ENCODE measurements at places on chromosomes 4 and X.

GRCh38 chr4:16217300-16218051 is 8.8 kb downstream of the TAPT1 start:
- DNase-seq: no peak

GRCh38 chrX:17435476-17435875 is 60.5 kb downstream of the NHS start:
- DNase-seq: no peak

- peak; percentile 2 for DNase-seq
Measured at GRCh38 chr4:80989921-80990544, 40.5 kb upstream of the BMP3 start.

GRCh38 chr4:43112139-43112538 is 219.6 kb downstream of the GRXCR1 start:
- DNase-seq: no peak

- no peak for DNase-seq
Measured at GRCh38 chr4:184854673-184855072, 28.9 kb upstream of the ACSL1 start.

DNA sequence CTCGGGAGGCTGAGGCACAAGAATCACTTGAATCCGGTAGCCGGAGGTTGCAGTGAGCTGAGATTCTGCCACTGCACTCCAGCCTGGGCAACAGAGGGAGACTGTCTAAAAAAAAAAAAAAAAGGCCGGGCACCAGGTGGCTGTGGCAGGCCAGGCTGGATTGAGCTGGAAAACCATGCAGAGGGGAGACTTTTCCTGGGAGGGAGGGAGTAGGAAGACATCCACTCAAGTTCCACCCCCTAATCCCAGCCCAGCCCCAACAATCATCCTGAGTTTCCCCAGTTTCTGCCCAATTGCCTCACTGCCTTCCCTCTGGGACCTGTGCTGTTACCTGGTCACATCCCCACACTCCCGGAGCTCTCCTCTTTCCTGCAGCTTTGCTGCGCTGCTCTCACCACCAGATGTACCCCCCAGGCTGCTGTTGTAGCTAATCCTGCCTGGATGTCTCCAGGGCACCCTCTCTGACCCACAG is 9.0 kb upstream of the TSPYL2 start:
- no peak for DNase-seq

DNA sequence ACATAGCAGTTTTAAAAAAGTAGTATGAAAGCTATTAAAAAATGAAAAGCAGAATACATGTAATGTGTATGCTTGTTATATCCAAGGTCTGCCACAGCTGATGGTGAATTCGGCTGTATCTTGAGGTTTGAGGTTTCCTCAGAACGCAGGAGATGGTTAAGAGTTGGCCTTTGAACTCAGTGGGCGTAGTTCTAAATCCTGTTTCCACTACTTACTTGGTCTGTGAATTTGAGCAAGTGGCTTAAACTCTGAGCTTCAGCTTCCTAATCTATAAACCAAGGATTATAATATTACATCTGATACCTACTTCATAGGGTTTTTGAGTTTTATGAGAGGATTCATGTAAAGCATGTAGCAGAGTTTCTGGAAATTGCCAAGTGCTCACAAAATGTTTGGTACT is 125.2 kb downstream of the STIM2 start:
- no peak for DNase-seq

GRCh38 chr4:99664716-99665115 is 7.1 kb upstream of the C4orf54 start:
- no peak for DNase-seq

DNA sequence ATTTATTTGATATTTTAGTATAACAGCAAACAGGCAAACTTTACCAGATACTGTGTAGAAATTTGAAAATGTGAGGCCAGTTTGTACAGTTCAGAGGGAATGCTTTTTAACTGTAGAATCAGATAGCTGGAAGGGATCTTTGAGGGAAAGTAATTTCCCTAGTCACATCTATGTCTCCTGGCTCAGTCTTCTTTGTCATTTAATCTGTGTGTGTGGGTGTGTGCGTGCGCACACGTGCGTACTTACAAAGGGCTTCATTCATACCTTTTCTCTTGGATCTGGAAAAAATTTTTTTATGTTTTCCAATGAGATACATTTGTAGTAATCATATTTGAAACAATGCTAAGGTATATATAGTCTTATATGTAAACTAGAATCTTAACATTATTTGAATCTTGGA is 44.6 kb downstream of the IL13RA1 start:
- no peak for DNase-seq

GRCh38 chr4:88457307-88458103 is 586 bp downstream of the HERC5 start:
- no peak for DNase-seq

DNA sequence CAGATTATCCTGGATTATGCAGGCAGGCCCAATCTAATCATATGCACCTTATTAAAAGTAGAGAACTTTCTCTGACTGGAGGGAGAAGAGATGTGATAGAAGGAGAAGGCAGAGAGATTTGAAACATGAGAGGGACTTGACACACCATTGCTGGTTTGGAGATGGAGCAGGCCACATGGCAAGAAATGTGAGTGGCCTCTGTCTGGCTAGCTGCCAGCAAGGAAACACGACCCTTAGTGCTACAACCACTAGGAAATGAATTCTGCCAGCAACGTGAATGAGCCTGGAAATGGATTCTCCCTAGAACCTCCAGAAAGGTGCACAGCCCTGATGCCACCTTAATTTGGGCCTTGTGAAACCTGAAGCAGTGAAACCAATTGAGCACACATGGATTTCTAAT is 79.5 kb upstream of the MBNL3 start:
- DNase-seq: no peak

DNA sequence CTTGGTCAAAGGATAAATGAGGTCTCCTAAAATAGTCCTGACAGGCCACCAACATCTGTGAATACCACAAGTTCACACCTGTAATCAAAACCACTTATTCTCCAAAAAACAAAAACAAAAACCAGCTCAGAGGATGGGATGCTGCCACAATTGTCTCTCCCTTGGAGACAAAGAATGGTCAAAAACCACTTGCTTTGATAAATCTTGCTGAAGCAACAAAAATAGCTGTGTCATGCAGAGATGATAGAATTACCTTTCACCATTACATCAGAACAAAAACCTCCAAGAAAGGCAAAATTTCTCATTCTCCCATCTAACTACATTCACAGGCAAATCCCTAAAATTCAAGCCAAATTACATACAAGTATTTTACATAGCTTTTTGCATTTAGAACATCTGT is 180.4 kb downstream of the MAML3 start:
- no peak for DNase-seq

GRCh38 chr4:38213083-38213805 is 253.0 kb downstream of the PTTG2 start:
- no peak for DNase-seq
